ENCODE measurements at places on chromosomes 1 and 21. TPM values are rescaled to one million over a fixed set of nuclear protein-coding genes. Genes with fewer than 3 reads are reported as not detected.

Gene TTC34
- not detected for total RNA-seq

Gene SH2D2A
- total RNA-seq: not detected

Gene SFN
- total RNA-seq: not detected

Gene LRRN2
- total RNA-seq: 1.1 TPM

Gene INKA2
- 4.7 TPM for total RNA-seq

Gene TLCD4
- total RNA-seq: 11.6 TPM

Gene LCE2B
- not detected for total RNA-seq

Gene SERPINC1
- total RNA-seq: not detected

Gene SPAG17
- total RNA-seq: not detected

Gene MTARC1
- total RNA-seq: 1.3 TPM

Gene NBPF6
- not detected for total RNA-seq

Gene CDC73
- 18.7 TPM for total RNA-seq

Gene LRRC38
- 2.1 TPM for total RNA-seq

Gene PLA2G2A
- total RNA-seq: 8.4 TPM

Gene CSRP1
- 83.2 TPM for total RNA-seq

Gene ZNF436
- 7.1 TPM for total RNA-seq

Gene PLOD1
- total RNA-seq: 46.9 TPM

Gene FAM89A
- total RNA-seq: 6.8 TPM

Gene MTARC2
- 5.8 TPM for total RNA-seq

Gene RHD
- not detected for total RNA-seq

Gene TESK2
- total RNA-seq: 4.5 TPM

Gene TEKT2
- not detected for total RNA-seq

Gene CDKN2C
- total RNA-seq: 16.3 TPM
